ENCODE measurements at places on chromosomes 7 and 10.

DNA sequence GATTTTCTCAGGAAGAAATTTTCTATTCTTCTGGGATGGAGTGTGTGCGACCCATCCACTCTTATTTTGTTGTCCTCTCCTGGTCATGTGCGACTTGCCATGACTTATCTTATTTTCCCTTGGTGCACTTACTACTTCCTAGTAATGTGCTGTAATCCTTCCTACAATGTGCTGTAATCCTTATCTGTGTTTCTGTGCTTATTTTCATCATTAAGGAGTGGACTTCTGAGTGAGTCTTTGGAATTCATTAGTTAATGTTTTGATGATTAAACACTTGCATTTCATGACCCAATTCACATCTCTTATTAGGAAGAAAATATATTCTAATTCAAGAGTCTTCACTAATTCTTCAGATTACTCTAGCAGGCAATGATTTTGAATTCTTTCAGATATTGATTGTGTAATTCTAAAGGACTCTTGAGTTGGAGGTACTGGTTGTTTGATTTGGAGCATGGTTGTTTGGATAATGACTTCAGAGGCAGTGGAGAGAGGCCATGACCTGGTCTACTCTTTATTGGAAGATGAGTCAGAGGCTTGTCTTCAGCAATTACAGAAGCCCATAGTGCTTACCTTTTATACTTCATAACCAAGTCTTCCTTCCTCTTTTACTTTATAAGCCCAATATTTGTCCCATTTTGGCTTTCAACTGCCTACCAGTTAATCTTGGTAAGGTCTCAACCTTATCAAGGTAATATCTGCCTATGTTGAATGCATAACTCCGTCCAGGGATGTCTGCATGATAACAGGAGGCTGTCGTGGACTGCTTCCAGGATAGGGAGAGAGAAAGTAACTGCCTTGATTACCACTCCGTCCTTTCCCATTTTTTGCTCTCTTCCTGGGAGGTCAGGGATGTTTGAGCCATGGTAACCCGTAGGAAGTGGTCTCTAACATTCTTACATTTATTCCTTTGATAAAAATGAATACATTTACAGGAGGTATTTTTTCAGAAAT is 278.3 kb upstream of the SP8 start:
- no peak for DNase-seq

DNA sequence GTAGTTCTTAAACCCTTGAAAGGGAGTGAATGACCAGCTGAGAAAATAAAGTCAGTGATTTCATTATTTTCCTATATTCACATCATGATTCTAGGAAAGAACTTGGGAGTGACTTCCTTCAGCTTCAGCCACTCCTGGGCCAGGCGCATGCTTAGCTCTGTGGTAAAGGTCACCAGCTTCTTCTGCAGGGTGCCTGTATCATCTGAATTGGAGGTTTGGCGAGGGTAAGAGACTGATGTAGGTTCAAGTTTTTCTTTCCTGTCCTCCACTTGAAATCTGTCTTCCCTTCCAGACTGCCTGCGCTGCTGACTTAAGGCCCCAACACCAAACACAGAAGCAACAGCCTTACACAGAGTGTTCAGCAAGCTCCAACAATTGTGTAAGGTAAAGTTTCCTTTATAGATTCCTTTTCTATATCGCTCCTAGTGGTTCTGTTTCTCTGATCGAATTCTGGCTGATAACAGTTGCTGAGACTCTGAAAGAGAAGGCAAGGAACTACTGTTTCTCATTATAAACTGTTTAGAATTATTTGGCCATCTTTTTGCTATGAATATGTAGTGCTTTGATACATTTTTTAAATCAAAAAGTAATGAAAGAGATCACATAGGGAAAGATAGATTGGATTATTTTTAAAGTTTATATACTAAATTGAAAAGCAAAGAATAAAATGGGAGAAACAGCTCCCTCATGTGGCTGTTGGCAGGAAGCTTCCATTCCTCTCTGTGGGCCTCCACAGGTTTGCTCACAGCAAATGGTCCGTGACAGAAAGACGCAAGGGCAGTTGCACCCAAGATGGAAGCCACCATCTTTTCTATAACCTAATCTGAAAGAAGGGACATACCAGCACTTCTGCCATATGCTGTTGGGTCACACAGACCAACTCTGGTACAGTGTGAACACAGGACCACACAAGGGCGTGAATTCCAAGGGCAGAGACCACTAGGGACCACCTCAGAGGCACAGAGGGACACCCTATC is 14.0 kb downstream of the GATAD1 start:
- peak; percentile 65 for DNase-seq

GRCh38 chr7:95916573-95917297 is 144.4 kb downstream of the DYNC1I1 start:
- peak; percentile 33 for DNase-seq

DNA sequence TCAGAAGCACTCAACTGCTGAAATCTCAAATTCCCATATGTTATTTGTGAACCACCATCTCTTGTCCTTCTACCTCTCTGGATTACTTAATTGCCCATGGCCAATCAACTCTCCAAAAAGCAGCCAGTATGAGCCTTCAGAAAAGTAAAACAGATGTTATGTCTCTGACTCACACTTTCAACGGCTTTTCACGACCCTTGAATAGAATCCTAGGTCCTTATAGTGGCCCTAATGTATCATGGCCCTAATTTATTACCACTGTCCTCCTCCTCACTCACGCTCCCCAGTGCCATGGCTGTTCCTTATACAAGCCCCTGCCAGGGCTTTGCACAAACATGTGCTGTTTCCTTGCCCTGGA is 20.0 kb downstream of the ZNF438 start:
- DNase-seq, result no peak

All from Kasumi-1 (cell line).